ENCODE measurements at places on chromosomes 3 and 15. TPM values are rescaled to one million over a fixed set of nuclear protein-coding genes. Genes with fewer than 3 reads are reported as not detected.
A peak's percentile ranks its signal among the peaks of the same experiment; 100 is the strongest.

DNA sequence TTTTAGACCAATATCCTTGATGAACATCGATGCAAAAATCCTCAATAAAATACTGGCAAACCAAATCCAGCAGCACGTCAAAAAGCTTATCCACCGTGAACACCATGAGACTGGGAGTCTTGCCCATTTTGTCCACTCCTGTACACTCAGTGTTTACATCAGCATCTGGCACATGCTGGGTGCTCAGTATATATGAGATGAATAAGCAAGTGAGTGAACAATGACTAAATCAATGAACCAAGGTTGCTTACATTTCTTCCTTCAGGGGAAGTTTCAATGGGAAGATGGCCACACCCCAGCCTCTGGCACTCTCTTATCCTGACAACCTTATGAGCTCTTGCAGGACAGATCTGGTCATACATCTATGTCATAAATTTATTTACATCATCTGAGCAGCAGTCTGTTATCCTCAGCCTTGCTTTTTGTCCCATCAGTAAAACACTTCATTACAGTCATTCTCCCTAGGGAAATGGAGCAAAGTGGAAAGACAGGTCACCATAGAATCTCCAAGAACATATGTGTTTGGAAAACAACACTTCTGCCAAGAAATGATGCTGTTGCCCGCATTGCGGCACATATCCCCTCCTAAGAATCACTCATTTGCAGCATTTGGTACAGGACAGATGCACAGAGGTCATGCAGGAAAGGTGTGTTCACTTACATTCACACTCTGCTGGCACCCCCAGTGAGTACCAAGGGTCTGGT, 171.8 kb upstream of the EIF1B start:
- DNase-seq: no peak

GRCh38 chr3:16803019-16803418, 81.7 kb upstream of the PLCL2 start:
- no peak for DNase-seq

The NR2E3 gene
- not detected for total RNA-seq

The TRH gene
- not detected for total RNA-seq

The MST1R gene
- total RNA-seq: 0.39 TPM

The GOLGA8T gene
- total RNA-seq: not detected

- no peak for DNase-seq
These were observed 10.5 kb upstream of the TM4SF18 start for GRCh38 chr3:149343951-149344350.

- DNase-seq: no peak
These were observed 41.1 kb upstream of the RHO start for GRCh38 chr3:129487183-129487867.

GRCh38 chr3:187967993-187968392, 186.0 kb upstream of the LPP start:
- DNase-seq: no peak

The CPEB1 gene
- 1.5 TPM for total RNA-seq

DNA sequence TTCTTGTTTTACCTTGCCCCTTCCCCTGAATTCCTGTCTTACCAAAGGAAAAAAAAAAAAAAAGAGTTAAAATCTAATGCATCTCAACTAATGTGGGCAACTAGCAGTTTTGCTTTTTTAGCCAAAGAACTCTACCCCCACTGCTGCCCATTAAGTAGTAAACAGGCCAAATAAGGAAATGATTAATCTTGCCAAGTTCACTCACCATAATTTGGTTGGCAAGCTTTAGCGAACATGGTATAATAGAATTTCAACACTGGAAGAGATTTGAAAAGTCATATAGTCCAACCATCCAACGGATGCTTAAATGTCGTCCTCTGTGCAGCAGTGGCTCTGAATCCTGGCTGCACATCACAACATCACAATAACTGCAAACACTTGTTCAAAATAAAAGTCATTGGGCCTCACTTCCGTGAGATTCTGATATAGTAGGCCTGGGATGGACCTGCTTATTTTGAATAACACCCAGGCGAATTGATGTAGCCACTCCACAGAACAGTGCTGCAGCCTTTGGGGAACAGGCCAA, 142.0 kb upstream of the UBE2E1 start:
- DNase-seq: no peak

The ADGRG7 gene
- not detected for total RNA-seq

DNA sequence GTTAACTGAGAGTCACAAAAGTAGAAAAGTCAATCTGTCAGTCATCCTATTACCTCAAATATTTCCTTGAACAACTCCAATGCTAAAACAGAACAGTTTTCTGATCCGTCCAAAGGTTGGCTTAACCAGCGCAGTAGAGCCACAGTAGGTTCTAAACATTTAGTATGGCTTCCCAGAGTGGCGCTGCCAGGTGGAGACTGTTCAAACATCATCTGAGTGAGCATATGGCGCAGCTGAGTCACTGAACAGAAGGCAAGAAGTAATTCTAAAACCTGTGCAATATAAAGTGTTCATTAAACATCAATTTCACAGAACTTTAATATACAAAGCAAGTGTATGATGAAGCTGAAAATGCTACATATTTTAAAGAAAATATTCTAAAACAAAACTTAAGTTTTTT, 19.9 kb downstream of the CIP2A start:
- no peak for DNase-seq

The MKRN3 gene
- 0.69 TPM for total RNA-seq

- DNase-seq: peak; percentile 67
These were observed 564 bp upstream of the PIGZ start for GRCh38 chr3:196969134-196969659.
